ENCODE measurements at places on chromosomes 4 and X.

DNA sequence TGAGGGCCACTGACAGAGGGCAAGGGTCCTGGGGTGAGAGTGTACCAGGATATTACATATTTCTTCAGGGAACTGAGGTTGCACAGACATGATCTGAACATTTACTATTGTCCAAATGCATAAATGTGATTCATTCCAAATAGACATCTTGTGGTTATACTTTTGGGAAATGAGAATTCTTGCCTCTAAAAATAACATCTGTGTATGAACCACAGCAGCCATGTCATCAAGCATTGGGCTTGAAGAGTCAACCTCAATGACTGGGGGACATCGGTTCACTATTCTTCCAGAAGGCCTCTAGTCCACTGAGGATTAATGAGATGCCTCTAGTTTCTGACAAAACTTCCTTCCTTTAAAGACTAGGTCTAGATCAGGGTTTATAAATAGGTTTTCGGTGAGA, 193.1 kb upstream of the GPC4 start:
- no peak for DNase-seq

DNA sequence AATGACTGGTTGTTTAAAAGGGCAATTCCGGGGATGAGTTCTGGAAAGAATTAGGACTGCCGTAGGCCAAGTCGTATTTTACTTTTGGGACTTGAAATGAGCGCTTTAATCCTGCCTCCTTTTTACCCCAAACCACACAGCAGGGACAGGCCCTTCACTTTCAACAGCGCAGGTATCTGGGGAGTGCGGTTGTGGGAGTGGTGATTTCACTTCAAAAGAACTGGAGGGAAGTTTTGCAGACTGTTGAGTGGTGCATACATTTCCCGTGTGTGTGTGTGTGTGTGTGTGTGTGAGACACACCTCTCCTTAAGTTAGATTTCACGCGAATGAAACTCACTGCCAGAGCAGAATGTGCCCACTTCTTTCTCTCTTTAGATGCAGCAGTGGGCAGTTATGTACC, 2.8 kb downstream of the NHS start:
- no peak for DNase-seq

DNA sequence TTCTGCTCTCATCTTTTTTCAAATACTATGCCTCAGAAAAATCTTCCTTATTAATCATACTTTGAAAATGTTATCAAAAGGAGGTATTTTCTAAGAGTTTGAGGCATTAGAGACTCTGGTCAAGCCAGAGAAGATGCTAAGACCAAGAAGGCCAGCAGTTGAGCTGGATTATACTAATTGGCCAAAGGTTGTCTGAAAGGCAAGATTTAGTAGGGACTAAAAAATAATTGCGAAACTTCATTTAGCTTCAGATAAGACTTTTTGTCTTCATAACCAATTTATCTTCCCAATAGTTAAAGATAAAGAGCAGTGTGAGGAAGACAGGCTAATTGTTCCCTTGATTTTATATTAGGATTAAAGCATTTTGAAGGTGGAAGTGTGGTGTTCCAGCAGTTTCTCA, 1412.4 kb upstream of the PCDH7 start:
- DNase-seq = no peak

DNA sequence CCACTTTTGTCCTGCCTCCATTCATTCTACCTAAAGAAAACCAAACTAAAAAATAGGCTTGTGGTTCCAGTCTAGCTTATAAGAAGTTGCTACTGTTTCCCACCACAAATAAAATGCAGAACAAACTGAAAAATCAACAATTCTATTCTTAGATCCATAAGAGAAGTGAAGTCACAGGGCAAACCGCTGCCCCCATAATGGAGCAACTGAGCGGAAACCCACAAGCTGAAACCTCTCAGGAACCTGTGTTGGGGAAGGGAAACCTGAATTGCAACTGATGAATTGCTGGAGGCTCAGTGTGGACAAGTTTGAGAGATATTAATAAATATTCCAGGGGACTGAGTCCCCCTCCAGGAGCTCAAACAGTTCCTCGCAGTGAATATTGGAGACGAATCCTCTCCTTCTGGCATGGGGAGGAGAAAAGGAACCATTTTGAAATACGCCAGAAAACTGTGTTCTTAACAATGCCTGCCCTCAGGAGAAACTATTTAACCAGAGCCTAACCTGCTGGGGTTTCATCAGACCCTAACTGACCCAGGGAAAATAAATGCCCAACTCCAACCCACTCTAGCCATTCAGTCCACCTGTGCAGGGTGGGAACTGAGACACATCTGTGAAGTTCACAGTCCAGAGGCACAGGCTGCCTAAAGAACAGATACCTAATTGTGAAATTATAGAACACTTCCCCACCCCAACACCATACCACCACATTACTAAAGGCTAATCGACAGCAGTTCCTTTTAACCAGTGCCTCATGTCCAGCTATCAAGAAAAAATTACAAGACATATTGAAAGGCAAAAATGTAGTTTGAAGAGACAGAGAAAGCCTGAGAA, 22.8 kb upstream of the SH3RF1 start:
- no peak for DNase-seq

- no peak for DNase-seq
Measured at GRCh38 chr4:121397941-121398601, 17.3 kb upstream of the QRFPR start.

DNA sequence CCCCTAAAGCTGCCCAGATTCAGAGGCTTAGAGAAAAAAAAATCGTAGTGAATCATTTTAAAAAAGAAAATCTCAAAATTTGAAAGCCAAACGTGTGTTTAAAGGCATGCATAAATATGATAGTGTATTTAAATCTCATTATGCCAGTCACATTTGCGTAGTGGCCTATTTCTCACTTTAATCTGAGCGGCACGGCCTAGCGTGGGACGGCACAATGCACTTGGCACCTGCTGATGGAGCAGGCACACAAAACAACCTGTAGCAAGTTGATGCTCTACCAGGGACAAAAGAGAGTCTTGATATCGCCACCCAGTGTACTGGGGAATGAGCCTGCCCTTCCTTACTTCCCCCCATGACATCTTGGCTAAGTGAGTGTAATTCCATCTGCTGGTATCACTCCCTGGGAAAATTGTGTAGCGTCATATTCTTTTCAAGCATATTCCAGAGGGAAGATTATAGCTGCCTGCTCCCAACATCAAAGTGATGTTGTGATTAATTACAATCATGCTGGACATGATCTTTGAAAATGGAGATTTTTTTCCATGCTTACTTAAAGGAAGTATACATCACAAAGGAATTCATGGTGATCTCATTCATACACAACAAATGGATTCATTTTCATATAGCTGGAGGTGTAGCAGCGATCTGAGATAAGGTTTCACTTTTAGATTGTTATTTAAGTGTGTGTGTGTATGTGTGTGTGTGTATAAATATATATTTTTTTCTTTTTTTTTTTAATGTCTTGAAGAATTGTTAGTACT, 138.8 kb downstream of the DCTD start:
- no peak for DNase-seq

DNA sequence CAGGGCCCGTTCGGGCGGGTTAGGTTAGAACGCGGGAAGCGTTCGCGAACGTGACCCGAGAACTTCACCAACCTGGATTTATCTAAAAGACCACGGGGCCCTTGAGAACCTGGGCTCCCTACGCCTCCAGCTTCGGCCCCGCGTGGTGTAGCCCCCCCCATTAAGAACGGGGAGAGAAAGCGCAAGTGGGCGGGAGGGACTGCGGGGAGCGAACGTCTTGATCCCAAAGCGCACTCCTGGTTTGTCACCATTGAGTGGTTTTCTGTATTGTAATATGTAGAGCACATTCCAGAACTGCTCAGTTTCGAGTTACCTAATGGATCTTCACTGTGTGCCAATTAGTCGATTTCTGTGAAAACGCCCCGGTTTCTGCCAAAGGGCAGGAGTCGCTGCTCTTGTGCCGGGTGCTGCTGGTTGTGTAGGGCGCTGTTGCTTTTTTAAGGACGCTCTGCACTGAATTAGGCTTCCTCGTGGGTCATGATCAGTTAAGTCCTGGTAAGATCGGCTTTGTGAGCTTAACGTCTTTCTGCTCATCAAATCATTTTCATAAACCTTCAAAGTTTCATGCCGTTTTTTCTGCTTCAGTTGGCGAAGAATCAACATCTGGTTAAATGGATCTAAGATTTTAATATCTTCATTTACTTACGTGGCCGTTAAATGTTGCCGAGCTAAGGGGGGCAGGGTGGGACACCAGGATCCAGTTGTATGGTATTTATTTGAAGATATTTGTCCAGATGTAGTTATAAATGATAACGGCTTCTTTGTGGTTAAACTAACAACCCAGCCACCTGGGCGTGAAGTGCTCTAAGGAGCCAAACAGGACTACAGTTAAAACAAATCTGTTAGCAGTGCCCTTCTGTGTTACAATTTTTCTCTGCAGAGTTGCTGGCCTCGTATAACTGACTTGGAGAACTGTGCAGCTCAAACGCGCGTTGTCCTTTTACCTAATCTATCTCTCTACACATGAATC, 809 bp downstream of the MND1 start:
- peak; percentile 53 for DNase-seq

GRCh38 chr4:159353422-159354116, 250.7 kb downstream of the RAPGEF2 start:
- DNase-seq = no peak

GRCh38 chr4:127578491-127578890, 54.3 kb upstream of the INTU start:
- no peak for DNase-seq

GRCh38 chrX:46165411-46165810, 379.8 kb downstream of the ZNF674 start:
- peak; percentile 37 for DNase-seq

DNA sequence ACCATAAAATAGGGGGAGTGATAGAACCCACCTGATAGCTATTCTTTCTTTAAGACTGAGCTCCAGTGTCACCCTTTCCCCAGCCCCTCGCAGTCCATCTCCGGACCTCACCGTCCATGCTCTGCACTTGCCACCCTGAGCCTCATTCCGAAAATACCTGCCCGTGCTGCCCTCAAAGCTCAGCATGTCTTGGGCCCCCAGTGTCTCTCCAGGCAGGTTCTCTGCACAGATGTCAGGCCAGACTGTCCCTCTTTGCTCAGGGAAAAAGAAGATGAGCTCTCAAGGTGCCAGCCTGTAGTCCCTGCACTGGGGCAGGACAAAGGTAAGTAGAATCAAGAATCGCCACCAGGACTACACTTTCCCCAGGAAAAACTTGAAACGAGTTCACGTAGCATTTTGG, 9.8 kb upstream of the WFS1 start:
- DNase-seq = no peak

- DNase-seq = peak; percentile 64
Measured at GRCh38 chr4:7557456-7557855, 122.7 kb upstream of the PSAPL1 start.

DNA sequence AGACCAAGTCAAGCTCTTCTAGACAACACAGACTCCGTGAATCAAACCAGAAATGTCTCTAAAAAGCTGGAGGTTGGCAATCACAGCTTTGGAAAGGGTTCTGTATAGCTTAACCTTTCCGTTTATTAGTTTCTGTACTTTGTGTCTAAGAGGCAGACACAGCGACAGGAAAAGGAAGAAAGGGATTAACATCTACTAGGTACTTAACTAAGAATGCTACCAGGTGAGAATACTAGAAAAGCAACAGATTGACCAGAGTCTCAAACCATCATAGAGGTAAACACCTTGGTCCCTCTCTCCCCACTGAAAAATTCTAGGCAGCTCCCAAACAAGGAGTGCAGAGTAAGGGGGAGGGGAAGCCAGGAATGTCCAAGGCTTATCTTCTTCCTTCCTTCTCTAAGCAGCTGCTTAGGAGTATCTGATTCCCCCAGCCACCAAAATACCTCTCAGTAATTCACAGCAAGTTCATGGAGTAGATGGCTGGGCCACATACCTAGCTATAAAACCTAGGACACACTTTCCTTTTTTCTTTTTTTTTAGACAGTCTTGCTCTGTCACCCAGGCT, 80.8 kb downstream of the APBB2 start:
- no peak for DNase-seq

DNA sequence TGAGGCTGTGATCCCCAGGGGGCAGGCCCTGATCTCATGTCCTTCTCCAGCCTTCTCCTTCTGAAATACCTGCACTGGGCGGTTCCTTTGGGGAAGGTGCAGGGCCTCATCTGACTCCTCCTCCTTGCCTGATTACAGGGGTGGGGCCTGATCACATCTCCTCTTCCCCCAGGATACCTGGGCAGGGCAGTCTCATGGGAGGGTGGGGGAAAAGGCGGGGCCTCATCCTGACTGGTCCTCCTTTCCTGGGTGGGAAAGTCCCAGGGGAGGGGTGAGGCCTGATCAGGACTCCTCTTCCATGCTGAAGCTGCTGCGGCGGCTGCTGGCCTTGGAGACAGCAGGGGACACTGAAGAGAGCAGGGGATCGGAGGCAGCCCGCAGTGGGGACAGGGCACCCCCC, 13.3 kb downstream of the TFE3 start:
- no peak for DNase-seq

- DNase-seq = peak; percentile 5
Measured at GRCh38 chrX:11188664-11189063, 77.5 kb downstream of the HCCS start.

- no peak for DNase-seq
Measured at GRCh38 chr4:82043081-82043808, 330.5 kb downstream of the HNRNPD start.

GRCh38 chr4:152936446-152937335, 568 bp downstream of the FHDC1 start:
- no peak for DNase-seq

DNA sequence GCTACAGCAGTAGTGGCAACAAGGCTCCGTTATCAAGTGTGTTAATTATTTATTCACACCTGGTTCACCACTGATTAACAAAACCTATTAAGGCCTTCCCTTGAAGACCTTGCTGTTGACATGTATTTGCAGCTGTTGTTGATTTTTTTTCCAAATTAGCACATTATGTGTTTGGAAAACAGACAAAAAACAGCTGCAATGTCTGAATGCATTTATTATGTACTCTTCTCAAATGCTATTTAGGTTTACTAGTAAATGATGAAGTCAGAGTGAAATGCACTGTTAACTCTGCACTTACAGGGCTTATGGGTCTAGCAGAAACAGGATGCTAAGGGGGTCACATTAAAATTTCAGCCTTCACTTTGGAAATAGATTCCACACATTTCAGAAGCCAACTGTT, 99.5 kb upstream of the PCDH7 start:
- no peak for DNase-seq

DNA sequence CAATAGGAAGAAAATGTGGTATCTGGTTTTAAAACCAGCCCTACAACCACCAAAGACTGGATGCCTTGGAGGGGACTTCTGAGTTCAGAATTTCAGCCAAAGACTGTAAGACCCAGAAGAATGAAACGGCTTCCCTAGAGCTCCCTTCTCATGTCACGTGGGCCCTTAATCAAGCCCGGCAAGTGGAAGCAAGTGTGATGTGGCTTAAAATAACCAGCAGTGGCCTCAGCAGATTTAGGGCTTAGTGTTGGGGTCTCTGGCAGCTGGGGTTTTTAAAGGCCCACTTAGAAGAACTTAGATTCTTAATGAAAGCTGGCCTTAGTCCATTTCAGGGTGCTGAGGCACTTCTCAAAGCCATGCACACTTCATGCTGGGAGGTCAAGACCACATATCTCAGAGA, 111.2 kb upstream of the TBC1D9 start:
- no peak for DNase-seq

- no peak for DNase-seq
Measured at GRCh38 chr4:55277011-55277410, 69.0 kb upstream of the SRD5A3 start.
